ENCODE measurements at places on chromosomes 12 and 14.

GRCh38 chr14:27056586-27056985 is 458.8 kb upstream of the NOVA1 start:
- no peak for DNase-seq

DNA sequence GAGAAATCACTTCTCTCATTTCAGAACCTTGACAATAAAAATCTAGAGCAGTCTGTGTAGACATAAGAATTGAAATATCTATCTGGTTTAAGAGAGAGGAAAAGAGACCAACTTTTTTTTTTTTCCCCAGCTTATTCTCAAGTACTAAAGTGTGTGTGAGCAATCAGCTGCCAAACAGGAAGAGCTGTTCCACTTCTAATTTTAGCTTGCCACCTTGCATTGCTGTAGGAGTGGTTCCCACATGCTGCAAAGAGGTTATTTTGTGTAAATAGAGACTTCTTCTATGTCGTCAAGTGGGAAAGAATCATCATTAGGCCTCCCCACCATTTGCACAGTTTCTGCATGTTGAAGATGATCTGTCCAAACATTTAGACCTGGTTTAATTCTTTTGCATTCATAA is 142.6 kb downstream of the NPAS3 start:
- DNase-seq = no peak

- no peak for DNase-seq
Measured at GRCh38 chr12:21907948-21908837, 33.0 kb downstream of the ABCC9 start.

- no peak for DNase-seq
Measured at GRCh38 chr14:32567543-32568384, 238.7 kb downstream of the AKAP6 start.

GRCh38 chr14:101357559-101358319 is 203.6 kb upstream of the DIO3 start:
- peak; percentile 8 for DNase-seq

- no peak for DNase-seq
Measured at GRCh38 chr14:77378701-77379100, 1.5 kb downstream of the SAMD15 start.

GRCh38 chr12:52200086-52200780 is 8.4 kb upstream of the KRT80 start:
- DNase-seq = no peak

GRCh38 chr12:91630596-91631293 is 448.1 kb upstream of the DCN start:
- DNase-seq = no peak

GRCh38 chr14:51248016-51248987 is 8.3 kb downstream of the TMX1 start:
- DNase-seq = no peak

- DNase-seq = no peak
Measured at GRCh38 chr14:81980601-81981306, 447.1 kb upstream of the SEL1L start.

DNA sequence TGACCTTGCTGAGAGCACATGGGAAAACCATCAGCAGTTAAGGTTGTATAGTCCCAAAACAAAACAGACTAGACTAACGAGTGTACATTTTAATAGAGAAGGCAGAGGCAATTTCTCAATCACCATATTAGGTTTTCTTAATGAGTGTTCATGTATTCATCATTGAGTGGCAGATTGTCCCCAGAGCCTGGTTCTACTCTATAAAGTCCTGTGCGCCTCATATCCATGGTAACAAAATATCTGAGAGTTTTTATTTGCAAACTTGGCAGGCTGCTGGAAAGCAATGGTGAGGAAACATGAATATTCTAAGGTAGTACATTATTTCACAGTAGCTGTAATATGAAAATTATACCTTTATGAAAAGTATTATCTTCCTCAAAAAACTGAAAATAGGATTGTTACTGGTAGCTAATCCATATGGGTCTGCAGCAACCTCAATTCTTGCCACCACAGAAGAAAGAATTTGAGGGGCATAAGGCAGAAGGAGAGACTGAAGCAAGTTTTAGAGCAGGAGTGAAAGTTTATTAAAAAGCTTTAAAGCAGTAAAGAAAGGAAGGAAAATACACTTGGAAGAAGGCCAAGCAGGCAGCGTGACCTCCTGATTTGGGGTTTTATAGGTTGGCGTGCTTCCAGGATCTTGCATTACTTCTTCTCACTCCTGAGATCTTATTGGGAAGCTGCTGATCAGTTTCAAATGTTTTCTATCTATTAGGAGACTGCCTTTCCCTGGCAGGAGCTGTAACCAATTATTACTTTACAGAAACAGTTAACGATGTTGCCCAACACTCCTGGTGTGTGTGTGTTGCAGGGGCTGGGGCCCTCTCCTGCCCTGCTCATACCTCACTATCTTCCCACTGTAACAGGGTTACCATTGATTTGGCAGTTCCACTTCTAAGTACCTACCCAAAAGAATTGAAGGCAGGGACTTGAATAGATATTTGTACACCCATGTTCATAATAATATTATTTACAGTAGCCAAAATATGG is 154.0 kb upstream of the NUDT4 start:
- no peak for DNase-seq

DNA sequence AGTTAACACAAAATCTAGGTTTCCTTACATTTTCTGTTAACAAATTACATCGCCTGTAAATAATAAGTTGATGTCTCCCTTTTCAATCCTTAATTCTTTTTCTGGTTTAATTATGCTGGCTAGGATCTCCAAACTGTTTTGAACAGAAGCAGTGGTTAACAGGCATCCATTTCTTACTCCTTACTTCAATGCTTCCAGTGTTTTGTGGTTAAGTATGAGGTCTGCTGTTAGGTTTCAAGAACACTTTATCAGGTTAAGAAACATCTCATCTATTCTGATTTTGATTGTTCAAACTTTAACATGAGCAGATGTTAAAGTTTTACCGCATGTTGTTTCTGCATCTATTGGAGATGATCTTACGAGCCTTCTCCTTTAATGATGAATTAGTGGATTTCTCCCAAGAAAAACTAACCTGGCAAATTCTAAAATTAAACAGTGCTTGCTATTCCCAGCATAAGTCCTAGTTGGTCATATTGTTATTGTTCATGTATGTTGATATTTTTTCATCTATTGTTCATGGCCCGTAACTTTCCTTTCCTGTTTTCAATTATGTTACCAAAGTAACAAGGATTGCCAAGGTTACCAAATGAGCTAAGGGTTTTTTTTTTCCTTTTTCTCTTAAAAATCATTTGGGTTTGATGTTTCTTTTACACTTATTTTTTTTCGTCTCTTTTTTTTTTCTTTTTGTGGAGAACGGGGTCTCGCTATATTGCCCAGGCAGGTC is 33.4 kb downstream of the POLE start:
- no peak for DNase-seq

DNA sequence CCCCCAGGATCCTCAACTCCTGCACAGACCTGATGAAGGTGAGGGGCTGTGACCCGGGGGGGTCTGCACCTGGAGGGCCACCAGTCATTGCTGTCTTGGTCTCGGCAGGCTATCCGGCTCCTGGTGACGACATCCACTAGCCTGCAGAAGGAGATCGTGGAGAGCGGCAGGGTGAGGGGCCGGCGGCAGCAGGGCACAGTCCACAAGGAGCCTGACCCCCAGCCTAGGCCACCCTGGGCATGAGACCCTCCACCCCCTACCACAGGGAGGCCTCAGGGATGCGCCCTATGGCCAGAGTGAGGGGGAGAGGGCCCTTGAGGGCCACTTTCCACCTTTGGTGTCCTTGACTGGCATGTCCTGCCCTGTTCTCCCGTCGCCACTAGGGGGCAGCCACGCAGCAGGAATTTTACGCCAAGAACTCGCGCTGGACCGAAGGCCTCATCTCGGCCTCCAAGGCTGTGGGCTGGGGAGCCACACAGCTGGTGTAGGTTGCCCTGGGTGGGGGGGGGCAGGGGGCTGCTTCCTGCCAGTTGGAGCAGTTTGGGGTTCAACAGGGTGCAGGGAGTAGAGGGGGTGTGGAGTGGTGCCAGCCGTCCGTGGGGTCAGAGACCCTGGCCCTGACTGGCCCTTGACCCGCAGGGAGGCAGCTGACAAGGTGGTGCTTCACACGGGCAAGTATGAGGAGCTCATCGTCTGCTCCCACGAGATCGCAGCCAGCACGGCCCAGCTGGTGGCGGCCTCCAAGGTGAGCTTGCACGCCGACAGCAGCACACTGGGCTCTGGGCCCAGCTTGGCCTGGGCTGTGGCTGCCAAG is 25.0 kb downstream of the HIP1R start:
- peak; percentile 84 for DNase-seq

- DNase-seq = no peak
Measured at GRCh38 chr12:42118136-42118879, 26.4 kb downstream of the GXYLT1 start.

DNA sequence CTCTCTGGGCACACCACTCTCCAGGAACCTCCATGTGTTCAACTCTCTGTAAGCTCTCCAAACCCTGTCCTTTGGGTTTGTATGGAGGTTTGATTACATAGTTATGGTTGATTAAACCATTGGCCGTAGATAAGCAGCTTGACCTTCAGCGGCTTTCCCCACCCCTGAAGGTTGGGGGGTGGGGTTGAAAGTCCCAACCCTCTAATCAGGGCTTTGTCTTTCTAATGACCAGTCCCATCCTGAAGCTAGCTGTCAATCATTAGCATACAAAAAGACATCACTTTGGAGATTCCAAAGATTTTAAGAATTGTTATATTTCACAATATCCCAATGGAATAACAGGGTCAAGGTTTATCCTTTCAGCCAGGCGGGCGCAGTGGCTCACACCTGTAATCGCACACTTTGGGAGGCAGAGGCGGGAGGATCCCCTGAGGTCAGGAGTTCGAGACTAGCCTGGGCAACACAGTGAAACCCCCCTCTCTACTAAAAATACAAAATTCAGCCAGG is 8.4 kb downstream of the FAM186A start:
- no peak for DNase-seq

DNA sequence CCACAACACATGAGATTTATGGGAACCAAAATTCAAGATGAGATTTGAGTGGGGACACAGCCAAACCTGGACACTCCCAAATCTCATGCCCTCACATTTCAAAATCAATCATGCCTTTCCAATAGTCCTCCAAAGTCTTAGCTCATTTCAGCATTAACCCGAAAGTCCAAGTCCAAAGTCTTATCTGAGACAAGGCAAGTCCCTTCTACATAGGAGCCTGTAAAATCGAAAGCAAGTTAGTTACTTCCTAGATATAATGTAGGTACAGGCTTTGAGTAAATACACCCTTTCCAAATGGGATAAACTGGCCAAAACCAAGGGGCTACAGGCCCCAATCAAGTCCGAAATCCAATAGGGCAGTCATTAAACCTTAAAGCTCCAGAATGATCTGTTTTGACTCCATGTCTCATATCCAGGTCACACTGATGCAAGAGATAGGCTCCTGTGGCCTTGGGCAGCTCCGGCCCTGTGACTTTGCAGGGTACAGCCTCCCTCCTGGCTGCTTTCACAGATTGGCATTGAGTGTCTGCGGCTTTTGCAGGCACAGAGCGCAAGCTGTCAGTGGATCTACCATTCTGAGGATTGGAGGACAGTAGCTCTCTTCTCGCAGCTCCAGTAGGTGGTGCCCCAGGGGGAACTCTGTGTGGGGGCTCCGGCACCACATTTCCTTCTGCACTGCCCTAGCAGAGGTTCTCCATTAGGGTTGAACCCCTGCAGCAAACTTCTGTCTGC is 60.1 kb downstream of the LRIG3 start:
- DNase-seq = no peak

- DNase-seq = no peak
Measured at GRCh38 chr12:57319678-57320469, 68.9 kb upstream of the STAC3 start.

GRCh38 chr14:62162998-62163589 is 400.9 kb downstream of the SNAPC1 start:
- no peak for DNase-seq

DNA sequence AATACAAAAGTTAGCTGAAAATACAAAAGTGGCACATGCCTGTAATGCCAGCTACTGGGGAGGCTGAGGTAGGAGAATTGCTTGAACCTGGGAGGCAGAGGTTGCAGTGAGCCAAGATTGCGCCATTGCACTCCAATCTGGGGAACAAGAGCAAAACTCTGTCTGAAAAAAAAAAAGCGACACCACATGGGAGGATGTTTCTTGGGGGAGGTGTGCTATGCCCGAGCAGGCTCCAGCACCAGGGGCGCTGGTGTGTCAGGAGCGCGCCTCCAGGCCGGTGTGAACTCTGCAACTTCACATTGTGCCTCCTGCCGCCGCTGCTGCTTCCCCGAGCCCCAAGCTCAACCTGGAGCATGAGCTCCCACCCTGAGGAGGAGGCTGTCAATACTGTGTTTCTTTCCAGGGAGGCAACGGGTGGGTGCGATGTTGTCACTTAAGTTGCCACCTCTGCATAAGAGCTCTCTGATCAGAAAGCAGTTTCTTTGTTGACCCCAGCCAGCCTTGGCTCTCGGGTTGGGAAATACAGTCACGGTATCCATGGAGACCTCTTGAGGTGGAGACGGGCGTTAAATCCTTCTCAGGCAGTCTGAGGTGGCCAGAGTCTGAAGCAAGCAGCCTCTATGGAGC is 18.9 kb downstream of the DEGS2 start:
- DNase-seq = no peak

DNA sequence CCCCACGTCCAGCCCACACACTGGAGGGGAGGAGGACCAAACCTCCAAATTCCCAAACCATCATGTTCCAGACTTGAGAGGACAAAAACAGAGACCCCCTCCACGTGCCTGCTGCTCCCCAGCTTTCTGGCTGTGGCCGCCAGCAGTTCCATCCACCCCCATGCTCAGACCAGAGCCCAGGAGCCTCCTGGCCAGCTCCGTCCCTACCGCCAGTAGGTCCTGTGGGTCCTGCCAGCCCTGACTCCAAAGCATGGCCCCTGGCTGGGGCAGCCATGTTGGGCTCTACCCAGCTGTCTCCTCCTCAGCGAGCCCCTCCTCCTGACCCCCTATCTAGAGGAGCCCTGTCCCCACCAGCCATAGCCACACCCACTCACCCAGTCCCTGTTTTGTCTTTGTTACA is 227.3 kb upstream of the RTL1 start:
- DNase-seq = no peak

DNA sequence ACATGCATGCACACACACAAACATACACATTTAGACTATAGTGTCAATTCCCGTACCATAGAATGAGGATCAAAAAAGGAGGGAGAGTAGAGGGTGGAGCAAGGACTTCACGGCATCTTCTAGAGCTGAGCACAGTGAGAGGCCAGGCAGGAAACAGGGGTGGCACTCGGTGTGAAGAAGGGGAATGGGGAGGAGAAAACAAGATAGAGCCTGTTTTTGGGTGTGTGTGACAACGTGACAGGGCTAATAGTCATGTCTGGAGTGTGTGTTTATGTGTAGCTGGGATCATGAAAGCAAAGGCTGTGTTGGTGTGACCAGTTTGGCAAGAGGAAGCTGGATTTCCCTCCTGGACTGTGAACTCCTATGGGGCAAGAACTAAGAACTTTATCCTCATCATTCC is 9.9 kb upstream of the ACVR1B start:
- no peak for DNase-seq

DNA sequence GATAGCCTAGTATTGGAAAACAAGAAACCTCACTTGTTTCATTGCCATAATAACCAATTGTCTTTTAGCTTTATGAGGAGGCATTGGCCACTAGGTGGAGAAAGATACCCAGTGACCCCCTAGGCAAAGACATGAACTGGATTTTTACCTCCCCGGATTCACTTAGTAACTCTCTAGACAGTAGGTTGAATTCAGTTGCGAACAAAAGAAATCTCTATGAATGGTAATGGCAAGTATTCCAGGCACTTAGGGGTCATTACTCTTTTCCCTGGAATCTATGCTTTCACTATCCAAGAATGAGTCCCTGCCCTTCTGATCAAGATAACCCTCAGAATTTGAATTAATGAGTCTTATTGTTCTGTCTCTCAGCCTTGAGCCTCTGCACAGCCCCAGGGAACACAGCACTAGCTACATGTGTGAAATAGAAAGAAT is 29.5 kb upstream of the RHOJ start:
- DNase-seq = no peak

- no peak for DNase-seq
Measured at GRCh38 chr12:11657511-11657910, 8.0 kb downstream of the ETV6 start.
